ENCODE measurements at places on chromosomes 1 and 21.

DNA sequence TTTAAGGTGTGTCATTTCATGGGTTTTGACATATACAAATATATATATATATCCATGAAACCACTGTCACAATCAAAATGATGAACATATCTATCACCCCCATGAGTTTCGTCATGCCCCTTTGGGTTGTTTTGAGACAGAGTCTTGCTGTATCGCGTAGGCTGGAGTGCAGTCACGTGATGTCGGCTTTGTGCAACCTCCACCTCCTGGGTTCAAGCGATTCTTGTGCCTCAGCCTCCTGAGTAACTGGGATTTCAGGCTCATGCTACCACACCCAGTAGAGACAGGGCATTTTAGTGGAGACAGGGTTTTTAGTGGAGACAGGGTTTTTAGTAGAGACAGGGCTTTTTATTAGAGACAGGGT is 8.0 kb downstream of the HJV start:
- DNase-seq, result no peak

- no peak for DNase-seq
Measured at GRCh38 chr1:237204841-237205240, 162.9 kb downstream of the RYR2 start.

- no peak for DNase-seq
Measured at GRCh38 chr21:44508426-44508710, 31.6 kb downstream of the KRTAP10-1 start.

DNA sequence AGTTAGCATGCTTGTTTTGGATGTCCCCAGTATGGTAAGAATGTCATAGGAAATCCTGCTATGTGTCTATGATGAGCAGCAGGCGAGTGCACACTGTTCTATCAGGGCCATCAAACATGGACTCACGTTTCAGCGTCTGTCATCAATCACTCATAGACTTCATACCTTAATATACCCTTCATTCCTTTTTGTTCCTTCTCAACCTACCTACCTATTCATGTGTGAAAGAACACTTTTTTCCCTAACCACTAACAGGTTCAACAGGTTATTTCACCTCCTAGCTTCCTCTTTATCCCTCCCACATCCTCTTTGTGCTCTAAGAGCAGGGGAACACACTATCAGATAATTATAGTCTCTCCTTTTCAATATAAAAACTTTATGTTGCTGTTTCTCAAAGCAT is 300.6 kb downstream of the TM2D1 start:
- no peak for DNase-seq

- no peak for DNase-seq
Measured at GRCh38 chr1:173414136-173414535, 63.0 kb upstream of the PRDX6 start.

- no peak for DNase-seq
Measured at GRCh38 chr1:235945775-235946570, 79.3 kb upstream of the LYST start.
